ENCODE measurements at places on chromosomes 2 and 18.

DNA sequence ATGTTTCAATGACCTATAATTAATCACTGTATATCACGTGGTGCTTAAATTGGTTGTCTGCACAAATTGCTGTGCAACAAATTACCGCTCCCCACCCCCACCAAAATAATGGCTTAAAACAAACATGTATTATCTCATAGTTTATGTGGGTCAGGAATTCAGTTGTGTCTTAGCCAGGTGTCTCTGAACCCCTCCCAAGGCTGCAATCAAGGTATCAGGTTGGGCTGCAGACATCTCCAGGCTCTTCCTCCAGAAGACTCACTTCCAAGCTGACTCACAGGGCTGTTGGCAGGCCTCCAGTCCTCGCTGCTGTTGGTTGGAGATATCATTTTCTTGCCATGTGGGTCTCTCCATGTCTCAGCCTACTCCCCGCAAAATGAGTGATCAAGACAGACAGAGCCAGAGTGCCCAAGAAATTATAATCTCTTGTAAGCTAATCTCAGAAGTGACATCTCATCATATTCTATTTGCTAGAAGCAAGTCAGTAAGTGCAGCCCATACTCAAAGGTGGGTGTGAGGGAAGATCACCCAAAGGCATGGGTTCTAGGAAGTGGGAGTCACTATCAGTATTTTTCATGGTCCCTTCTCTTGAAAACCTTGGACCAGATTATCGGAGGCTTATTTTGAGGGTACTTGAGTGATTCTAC lies 38.4 kb downstream of the SPC25 start:
- no peak for DNase-seq

DNA sequence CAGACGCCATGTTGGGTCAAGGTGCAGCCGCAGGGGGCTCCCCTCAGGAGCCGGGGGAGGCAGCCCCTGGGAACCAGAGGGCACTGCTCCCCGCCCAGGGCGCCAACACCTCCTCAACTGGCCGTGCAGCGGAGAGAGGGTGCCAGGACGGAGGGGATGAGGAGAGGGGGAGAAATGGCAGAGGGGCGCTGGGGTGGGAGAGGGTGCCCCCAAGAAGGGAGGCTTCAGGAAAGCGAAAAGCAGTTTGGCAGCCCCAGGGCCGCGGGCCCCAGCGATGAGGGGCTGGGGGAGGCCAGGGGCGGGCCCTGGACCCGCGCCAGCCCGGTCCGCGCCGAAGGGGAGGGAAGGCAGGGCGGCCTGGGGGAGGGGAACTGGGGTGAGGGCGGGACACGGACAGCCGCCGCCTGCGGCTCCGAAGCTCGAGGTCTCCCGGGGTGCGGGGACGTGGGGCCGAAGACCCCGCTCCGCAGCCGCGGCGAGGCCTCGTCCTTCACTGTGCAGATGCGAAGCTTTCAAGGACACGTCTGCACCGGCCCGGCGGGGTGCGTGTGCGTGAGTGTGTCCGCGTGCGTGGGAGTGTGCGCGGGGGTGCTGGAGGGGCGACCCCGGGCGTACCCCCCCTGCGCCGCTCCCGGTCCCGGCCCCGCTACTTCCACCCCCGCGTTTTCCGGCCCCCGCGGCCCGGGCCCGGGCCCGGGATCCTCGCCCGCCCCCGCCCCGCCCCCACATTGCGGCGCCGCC lies 1.4 kb downstream of the DNMT3A start:
- DNase-seq: no peak

DNA sequence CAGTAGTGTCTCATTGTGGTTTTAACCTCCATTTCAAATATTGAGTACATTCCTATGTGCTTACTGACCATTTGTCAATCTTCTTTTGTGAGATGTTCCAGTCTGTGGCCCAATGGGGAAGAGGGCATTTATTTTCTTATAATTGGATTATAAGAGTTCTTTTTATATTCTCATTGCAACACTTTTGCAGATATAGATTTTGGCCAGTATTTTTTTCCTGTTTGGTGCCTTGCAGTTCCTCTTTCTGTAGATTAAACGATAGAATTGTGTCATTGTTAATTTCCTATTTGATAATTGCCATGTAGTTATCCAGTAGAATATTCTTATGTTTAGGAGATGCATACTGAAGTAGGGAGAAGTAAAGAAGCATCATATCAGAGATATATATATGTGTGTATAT lies 56.4 kb upstream of the CYTIP start:
- DNase-seq: no peak

DNA sequence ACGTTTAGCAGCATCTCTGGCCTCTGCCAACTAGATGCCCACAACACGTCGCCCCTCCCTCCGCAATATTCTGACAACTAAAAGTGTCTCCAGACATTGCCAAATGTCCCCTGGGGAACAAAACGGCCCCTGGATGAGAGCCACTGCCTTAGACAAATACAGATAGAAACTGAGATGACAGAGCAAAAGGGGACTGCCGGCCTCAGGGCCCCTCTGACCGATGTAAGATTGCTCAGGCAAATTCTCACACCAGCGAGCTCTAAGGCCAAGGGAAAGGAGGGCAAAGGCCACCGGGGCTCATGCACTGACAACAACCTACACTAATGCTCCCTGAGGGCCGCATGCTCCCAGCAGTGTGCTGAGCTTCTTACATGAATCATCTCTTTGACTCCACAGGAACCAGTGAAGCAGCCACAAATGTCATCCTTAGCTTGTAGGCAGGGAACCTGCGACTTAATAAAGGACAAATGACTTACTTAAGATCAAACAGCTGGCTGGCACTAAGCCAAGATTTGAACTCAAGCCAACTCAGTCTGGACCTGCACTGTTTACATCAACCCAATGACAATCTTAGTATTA lies 228.5 kb downstream of the TTC32 start:
- no peak for DNase-seq

GRCh38 chr2:118227698-118228508 lies 139.6 kb downstream of the INSIG2 start:
- DNase-seq: no peak

GRCh38 chr2:126736133-126736874 lies 80.3 kb downstream of the GYPC start:
- DNase-seq: no peak

- no peak for DNase-seq
Measured at GRCh38 chr18:9184998-9185613, 48.5 kb downstream of the ANKRD12 start.

DNA sequence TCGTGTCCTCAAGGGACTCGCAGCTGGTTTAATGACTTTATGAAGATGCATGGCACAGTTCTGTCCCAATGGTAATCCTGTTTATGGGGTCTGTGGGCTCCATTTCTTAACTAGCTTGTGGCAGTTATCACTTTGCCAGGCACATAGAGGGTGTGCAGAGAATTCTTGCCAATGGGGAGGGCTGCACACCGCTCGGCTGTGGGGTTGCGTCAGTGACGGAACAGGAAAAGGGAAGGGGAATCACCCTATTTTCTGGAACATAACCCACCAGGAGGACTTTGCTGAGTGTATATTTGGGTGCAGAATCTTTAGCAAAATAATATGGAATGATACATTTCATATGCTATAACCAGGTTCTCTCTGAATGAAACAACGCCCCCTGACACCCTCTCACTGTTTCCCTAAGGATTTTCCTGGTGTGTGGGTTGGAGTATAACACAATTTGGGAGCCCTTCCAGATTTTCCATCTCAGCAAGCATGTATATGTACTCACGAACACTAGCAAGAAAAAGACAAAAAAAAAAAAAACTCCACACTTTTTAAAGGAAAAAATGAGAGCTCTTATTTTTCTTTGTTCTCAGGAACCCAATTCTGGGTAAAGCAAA lies 43.9 kb upstream of the TRIB2 start:
- DNase-seq: no peak

DNA sequence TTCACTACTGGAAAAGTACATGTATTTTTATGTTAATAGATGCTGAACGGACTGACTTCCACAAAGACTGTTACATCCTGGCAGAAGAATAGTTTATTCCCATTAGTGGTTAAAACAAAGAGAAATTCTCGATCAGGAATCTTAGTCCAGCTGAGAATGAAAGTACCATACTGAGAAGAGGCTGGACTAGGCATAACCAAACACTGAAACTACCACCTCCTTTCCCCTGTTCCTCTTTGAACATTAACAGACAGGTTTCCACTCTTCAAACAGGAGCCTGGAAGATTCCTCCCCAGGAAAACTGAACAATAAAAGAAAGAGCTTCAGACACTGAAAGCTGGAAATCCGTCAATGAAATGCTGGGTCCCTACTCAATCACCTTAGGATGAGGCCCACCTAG lies 25.8 kb downstream of the LDAH start:
- no peak for DNase-seq

- no peak for DNase-seq
Measured at GRCh38 chr18:45860971-45861370, 35.5 kb downstream of the SIGLEC15 start.

GRCh38 chr18:48644029-48644428 lies 105.2 kb downstream of the CTIF start:
- DNase-seq: no peak

DNA sequence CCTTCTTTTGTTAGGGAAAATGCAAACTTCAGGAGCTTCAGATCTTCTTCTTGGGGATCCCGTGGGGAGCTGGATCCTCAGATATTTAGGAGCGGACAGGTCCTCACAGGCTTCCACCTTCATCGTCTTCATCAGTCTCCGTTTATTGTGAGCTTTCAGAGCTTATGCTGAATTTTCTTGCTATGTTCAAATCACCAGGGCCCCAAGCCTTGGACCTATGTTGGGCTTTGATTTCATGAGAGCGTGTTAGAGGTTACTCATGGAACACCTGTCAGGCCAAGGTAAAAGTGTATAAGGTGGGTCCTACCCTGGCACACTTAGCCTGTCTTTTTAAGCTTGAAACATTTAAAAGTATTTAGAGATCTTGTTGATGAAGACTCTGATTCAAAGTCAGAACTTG lies 212.9 kb downstream of the FAM210A start:
- no peak for DNase-seq

DNA sequence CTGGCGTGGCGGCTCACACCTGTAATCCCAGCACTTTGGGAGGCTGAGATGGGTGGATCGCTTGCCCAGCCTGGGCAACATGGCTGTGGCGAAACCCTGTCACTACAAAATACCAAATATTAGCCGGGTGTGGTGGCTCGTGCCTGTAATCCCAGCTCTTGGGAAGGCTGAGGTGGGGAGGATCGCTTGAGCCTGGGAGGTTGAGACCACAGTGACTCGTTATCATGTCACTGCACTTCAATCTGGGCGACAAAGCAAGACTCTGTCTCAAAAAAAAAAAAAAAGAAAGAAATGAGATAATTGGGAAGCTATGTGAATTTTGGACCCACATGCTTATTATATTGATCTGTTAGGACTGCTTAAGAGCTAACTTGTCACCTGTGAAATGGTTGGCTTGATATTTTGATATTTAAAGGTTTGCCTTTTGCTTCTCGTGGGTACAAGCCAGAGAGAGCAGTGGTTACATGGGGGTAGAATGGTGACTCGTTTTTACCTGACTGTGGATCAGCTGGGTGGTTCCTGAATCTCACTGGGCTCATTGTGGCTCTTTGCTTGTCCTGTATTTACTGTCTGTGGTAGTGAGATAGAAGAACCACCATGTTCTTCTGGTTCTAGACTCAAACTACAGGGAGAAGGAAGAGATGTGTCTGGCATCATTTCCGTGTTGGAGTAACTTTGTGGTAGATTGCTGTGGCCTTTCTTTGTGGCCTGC lies 28.9 kb downstream of the ZNF532 start:
- DNase-seq: no peak

DNA sequence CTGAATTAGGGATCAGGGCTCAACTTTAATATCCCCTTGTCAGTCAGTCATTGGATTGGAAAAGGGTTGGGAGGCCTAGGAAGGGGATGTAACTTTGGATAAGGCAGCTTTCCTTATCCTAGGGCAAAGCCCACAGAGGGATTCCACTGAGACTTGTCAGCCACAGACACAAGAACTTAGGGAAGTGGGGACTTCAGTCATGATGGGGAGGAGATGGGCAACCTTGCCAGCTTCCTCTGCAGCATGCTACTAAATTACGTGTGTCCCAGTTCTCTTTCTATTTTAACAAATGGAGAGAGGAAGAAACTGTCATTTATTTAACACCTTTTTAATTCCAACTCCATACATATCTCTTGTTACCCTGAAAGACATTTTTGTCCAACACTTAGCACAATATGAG lies 237.8 kb downstream of the WDR7 start:
- no peak for DNase-seq

DNA sequence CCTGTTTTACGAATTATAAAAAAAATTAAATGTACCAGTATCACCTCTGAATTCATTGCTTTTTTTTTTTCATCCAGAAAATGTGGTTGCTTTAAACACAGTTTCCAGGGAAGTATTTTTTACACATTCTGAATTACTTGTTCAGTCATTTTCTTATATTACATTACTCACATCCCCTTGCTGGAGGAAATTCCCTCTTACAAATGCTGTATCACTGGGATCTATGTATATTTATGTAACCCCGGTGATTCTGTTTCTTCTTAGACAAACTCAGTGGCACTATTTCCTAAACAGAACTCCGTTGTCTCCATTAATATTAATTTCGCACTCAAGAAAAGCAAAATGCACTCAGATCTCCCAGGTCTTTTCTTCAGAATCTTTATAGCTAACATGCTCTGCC lies 1078.5 kb upstream of the ZEB2 start:
- no peak for DNase-seq

DNA sequence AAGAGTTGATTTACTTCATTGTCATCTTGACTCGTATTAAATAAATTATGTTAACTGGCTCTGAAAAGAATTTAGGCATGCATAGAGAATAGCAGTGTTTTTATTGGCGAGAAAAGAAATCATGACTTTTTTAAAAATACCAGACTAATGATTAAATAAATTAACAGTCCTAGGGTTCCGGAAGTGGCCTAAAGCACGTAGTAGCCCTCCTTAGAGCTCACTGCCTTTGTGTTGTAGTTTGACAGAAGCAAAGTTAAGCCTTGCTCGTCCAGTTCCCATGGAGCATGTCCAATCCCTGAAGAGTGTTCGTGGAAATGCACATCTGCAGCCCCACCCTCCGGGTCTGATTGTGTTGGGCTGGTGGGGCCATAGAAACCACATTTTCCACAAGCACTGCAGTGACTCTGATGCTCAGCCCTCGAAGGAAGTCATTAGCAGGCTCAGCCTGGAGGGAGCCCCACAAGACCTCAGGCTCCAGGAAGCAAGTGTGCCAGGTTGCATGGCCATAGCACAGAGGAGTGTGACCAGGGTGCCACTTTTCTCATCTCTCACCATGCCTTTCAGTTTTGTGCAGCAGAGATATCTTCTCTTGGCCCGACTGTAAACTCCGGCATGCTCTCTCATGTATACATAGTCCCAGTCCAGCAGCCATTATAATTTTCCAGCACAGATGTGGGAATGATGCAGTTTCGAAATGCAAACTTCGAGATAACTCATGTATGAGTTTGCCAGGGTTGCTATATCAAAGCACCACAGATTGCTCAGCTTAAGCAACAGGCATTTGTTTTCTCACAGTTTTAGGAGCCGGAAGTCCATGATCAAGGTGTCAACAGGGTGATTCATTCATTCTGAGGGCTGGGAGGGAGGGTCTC lies 188.6 kb upstream of the SH3BP4 start:
- no peak for DNase-seq

- DNase-seq: no peak
Measured at GRCh38 chr18:79896738-79897137, 54.7 kb downstream of the SLC66A2 start.
